Fibroblast of the conjunctiva (primary cell): ENCODE measurements at places on chromosomes 2 and 18.

DNA sequence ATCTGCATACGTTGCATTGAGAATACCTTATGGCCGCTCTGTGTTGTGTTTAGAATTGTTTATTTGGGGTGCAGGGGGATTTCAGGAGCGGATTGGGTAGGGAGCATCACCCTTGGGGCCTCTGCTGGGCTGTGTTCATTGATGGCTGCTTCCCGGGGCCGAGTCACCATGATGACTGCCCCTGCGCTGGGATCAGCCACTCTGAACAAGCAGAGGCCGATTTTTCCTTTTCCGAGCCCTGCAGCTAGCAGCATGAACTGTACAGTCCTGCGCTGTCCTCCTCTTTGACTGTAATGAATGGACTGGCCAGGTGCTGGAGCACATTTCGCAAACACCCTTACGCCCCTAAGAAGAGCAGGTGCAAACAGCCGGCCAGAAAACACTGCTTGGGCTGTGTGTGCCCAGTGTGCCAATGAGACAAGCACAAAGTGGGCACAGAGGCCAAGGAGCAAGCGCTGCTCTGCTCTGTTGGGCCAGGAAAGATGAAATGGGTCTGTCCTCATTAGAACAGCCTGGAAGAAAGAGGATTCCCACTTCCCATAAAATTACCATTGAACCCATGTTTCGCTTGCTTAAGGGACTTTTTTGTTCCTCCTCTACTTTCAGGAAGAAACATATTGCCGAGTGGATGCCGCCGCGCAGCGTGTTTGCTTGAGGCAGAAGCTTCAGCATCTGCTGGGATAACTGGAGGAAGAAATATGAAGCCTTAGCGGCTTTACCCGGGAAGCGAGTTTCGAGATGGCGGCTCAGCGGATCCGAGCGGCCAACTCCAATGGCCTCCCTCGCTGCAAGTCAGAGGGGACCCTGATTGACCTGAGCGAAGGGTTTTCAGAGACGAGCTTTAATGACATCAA lies 82.7 kb downstream of the SH3BP4 start:
- DNase-seq = no peak

GRCh38 chr2:20447437-20448245 lies 767 bp downstream of the RHOB start:
- no peak for DNase-seq

GRCh38 chr2:64336171-64336570 lies 117.8 kb upstream of the LGALSL start:
- DNase-seq = no peak

DNA sequence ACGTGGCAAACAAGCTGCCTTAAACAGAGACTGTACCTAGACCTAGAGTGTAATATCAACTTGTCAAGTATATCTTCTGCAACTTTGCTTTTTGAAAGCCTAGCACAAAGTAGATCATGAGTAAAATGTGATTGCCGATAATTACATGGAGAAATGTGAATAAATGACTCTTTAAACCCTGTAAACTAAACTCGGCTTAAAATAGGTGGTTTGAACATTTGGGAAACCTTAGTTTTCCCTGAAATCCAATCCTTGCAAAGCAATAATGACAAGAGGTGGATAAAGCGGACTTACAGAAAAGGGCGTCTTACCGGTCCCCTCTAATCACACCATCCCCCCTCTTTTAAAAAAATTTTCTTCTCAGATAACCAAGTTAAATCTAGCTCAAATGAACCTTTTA lies 549 bp upstream of the PSMD14 start:
- no peak for DNase-seq

DNA sequence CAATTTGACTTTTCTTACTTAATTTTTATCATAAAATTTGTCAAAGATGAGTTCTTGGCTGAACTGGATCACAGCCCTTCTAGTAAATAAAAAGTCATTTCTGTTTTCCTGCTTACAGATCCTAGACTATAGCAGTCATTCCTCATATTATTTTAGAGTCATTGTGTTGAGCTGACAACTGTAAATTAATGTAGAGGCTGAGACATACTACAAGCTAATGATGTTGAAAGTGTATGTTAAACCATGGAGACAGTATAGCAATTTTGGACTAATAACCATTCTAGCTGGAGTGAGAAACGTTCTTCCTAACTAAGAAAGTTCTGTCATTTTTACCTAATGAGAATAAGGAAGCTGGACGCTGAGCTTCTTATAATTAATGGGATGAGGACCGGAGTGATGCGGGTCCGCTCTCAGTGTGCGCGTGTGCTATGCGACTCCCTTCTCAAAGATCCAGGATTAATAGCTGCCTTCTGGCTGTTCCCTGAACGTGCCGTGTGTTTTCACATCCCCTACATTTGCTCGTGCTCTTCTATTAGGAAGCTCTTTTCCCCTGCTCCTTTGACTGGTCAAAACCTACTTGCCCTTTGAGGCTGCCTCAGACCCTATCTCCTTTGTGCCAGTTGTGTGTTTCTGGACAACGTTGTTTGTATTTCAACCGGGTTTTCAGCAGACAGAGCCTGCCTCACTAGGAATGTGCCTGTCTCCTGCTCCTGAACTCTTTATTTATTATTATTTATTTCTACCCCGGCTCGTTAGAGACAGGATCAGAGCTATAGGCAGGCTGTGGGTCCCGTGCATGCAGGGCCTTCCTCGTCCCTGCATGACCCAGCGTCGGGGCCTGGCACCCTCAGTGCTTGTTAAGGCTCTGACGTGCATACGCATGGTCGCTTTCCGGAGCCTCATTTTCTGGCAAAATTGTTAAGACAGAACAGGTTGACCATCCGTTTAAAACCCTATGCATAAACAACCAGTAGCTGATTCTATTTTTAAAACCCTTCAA lies 182.6 kb downstream of the DCDC2C start:
- DNase-seq = no peak

DNA sequence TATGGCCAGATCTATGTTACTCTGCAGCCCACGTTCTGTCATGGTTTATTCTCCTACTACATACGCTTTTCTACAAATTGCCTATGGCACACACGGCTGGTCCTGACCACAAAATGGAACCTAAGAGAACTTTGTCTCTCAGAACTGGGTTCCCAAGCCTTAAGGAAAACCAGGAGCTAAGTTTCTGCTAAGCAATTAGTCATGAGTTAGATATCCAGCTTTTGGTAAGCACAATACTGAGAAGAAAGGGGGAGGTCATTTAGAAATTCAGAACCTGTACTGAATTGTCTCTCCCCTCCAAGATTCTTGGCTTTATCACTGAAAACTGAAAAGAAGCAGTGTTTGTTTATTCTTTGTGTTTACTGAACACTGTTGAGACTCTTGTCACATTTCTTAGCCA lies 283.5 kb upstream of the TANK start:
- DNase-seq = no peak

GRCh38 chr2:233400961-233401360 lies 46.7 kb downstream of the DGKD start:
- DNase-seq = no peak

GRCh38 chr2:170380267-170380666 lies 202.3 kb downstream of the MYO3B start:
- DNase-seq = no peak

- DNase-seq = no peak
Measured at GRCh38 chr2:218209078-218209477, 7.9 kb upstream of the ARPC2 start.

DNA sequence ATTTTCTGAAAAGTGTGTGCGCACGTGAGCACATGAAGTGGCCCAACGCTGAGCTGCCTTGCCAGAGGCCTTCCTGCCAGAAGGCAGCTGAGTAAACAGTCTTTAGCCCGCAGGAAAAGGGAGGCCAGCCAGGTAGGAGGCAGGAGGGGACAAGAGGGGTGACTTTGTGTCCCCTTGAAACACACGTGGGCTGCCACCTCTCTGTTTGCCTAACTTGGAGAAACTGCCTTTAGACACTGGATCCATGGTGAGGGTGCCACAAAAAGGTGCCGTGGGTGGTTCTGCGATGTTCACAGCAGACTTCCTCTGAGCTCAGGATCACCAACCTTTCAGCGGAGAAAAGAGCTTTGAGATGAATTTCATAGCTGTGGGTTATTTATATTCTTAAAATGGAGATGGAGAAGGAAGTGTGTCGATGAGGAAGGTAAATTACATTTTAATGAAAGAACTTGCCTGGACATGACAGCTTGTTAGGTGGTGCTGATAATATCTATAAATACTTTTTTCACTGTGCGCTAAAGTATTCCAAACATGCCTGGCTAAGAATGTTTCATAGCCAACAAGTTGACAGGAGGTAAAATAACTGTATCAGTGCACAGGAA lies 36.6 kb upstream of the ASB1 start:
- DNase-seq = no peak

DNA sequence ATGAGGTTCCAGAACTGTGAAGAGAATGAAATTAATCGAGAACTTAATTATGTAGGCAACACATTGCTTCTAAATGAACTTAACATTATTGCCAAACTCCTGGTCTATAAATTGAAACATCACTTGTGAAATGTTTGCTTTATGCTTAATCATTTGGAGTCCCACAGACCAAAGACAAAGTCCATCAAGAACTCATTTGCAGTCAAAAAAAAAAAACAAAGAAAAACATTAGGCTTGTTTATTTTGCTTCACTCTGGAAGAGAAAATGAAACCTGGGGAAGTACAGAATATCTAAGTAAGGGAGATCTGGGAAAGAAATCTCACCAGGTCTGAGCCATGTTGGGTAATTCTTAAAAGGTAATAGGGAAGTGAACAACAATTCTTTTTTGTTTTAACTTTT lies 1363.5 kb upstream of the DDX18 start:
- DNase-seq = no peak

DNA sequence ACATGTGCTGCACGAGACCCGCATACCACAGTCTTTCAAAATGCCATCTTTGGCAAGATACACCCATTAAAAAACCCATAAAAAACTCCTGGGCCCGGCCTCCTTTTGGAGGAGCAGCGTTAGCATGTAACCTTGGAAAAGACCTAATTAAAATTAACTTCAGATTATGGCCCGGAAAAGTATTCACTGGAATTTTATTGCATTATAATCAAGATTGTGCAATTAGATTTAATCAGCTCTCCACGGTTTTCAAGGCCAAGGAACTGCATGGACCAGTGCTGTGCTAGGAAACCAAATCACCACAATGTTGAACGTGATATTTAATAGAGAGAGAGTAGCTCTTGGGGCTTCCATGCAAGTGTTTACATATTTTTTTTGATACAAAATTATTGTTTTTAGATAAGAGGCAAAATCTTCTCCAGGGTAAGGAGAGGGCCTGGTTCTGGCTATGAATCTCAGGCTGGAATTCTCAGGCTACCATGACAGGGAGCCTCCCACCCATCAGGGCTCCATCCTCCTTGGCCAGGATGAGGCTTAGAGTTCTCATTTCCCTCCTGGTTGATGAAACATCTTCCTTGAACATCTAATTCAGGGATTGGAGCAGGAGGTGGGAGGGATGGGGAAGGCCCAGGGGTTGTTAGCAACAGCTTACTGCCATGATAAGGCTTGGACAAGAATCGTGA lies 82.0 kb upstream of the TTC39C start:
- DNase-seq = no peak

DNA sequence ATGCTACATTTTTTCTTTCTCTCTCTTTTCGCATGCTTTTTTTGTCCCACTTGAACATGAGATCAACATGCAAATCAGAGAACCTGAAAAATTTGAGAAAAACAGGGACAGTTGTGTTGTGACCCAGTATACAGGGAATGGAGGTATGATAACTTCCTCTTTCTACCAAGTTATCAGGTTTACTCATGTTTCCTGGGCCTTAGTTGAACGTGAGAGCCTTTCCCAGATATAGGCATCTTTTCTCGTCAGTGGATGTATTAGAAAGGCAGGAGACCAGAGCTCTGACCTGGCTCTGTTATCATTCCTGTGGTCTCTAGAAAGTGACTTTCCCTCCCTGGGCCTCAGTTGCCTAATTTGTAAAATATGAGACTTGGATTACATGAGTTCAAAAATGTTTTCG lies 30.1 kb upstream of the FAM117B start:
- no peak for DNase-seq

- no peak for DNase-seq
Measured at GRCh38 chr2:68847751-68848150, 23.4 kb downstream of the BMP10 start.

- no peak for DNase-seq
Measured at GRCh38 chr2:26466662-26467310, 11.1 kb downstream of the OTOF start.

- no peak for DNase-seq
Measured at GRCh38 chr2:118536306-118536705, 311.1 kb downstream of the EN1 start.

- no peak for DNase-seq
Measured at GRCh38 chr2:20668871-20669475, 2.0 kb downstream of the GDF7 start.

DNA sequence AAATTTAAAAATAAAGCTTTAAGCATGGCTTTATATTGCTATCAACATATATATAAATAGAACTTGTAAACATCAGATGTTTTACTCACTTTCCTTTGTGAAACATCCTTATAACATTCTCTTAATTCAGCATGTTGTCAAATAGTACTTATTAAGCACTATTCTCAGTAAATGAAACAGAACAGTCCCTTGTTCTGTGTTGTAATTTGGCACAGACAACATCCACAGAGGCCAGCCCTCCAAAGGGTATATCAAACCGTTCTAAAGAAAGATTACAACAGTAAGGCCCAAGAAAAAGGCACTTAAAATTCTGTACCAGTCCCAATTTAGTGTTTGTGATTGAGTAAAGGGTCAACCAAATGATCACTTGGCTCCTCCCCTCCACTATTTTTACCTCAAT lies 46.0 kb downstream of the GAREM1 start:
- DNase-seq = no peak

DNA sequence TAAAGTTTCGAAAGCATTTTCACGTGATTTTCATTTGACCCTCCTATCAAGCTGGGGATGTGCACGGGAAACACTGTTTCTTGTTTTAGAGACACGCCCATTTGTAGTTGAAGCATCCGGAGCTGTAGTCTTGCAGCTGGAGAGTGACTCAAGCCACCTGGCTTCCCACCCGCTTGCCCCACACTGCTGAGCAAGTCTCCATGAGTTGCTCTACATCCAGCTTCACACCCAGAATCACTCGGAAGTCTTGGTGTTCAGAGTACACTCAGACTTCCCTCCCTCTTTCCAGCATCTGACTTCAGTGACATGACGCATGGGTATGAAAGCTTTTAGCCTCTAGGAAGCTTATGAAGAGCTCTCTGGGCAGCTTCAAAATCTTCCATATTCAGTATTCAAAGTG lies 262.4 kb downstream of the NBAS start:
- DNase-seq = no peak

GRCh38 chr2:219530048-219530963 lies 13.3 kb downstream of the CHPF start:
- peak; percentile 74 for DNase-seq

DNA sequence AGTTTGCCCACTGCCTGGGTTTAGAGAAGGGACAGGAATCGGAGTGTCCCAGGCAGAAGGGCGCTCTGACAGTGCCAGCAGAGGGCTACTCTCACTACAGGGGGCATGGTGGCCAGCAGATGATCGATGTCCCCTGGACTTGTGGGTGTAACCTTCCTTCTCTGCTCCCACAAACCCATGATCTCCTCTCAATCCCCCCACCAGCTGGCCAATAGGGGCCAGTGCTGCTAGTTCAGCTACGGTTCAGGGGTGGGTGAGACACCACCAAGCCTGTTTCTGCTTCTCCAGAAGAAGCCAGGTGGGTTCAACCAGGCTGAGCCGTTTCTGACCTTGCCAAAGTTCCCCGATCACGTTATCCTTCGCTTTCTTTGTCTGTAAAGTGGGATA lies 1.3 kb downstream of the NPPC start:
- no peak for DNase-seq
